ENCODE measurements at places on chromosomes 4 and X.

DNA sequence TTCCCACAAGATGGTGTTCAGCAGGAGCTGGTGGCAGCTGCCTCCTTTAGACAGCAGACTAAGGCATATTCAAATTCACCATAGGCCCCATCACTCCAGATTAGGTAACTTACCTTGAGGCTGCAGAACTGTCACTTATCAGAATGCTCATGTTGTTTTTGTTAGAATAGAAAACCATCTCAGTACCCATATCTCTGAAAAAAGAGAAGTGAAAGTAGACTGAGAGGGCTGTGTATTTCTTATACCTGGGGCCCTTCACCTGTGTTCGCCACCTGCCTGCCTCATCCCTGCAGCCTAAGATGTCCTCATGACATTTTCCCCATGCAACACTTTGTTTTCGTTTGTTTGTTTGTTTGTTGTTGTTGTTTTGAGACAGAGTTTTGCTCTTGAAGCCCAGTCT lies 32.9 kb upstream of the SPRY1 start:
- no peak for DNase-seq

- DNase-seq, result no peak
Measured at GRCh38 chr4:16043642-16044498, 40.0 kb downstream of the PROM1 start.

GRCh38 chr4:11801466-11802446 lies 373.1 kb upstream of the HS3ST1 start:
- no peak for DNase-seq

GRCh38 chr4:102594000-102594399 lies 92.8 kb downstream of the NFKB1 start:
- no peak for DNase-seq

GRCh38 chrX:148672517-148672916 lies 172.1 kb downstream of the AFF2 start:
- no peak for DNase-seq

- no peak for DNase-seq
Measured at GRCh38 chr4:181863856-181864255, 379.3 kb upstream of the TENM3 start.

GRCh38 chr4:75180790-75181776 lies 248.2 kb downstream of the PARM1 start:
- DNase-seq, result no peak

- no peak for DNase-seq
Measured at GRCh38 chr4:120304801-120305200, 238.2 kb upstream of the MAD2L1 start.

DNA sequence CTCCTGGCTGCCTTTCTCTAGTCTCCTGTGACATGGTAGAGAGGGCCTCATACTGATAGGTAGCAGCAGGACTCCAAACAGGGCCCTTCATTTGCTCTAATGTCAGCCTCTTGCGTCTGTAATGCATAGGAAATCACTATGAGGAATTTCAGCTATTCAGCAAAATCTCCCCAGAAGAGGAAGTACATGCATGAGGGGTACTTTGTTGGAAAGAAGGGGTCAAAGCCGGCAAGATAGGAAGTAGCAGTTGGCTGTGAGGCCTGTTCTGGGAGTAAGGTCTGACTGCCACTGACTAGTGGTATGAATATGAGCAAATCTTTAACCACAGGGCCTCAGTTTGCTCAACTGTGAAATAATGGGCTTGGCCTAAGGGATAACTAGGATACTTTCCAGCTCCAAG lies 283.2 kb downstream of the ARHGAP10 start:
- DNase-seq, result no peak
